ENCODE measurements at places on chromosomes 4 and X. TPM values are rescaled to one million over a fixed set of nuclear protein-coding genes. Genes with fewer than 3 reads are reported as not detected.

HAUS7 gene
- total RNA-seq, result 35.4 TPM

DNA sequence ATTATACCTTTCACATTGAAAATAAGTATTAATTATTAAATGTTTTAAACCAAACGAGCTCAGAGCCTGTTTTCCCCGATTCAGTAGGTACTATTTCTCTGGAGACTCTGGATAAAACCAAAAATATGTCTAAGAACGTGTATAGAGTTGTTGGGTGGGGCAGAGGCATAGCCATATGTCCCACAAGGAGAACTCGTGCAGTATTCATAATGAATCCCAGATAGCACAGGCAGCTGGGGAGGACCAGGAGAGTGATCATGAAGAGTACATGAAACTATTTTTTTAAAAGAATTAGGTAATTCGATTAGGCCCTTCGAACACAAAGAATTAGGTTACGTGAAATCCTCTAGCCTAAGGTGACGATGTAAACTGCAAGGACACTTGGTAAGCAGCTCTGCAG, 76.1 kb downstream of the CLDN22 start:
- DNase-seq, result no peak

CACNA1F gene
- total RNA-seq, result 1.7 TPM

DNA sequence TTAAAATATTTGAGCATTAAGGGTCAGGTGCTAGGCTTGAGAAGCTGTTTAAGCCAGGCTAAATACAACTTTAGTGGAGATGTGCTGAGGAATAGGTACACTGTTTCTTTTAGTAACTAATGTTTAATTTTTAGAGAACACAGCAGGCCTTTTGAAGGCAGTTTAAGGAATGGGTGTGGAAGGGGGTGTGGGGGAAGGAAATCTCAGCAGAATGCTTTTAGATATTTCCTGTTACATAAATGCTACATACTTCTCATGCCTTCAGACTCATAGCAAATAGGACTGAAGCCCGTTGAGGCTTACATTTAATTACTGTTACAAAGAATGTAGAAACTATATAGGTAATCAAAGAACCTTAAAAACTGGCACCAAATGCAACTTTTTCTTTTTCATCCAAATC, 66.3 kb downstream of the WWC2 start:
- no peak for DNase-seq

MAGEB1 gene
- total RNA-seq, result not detected

DNA sequence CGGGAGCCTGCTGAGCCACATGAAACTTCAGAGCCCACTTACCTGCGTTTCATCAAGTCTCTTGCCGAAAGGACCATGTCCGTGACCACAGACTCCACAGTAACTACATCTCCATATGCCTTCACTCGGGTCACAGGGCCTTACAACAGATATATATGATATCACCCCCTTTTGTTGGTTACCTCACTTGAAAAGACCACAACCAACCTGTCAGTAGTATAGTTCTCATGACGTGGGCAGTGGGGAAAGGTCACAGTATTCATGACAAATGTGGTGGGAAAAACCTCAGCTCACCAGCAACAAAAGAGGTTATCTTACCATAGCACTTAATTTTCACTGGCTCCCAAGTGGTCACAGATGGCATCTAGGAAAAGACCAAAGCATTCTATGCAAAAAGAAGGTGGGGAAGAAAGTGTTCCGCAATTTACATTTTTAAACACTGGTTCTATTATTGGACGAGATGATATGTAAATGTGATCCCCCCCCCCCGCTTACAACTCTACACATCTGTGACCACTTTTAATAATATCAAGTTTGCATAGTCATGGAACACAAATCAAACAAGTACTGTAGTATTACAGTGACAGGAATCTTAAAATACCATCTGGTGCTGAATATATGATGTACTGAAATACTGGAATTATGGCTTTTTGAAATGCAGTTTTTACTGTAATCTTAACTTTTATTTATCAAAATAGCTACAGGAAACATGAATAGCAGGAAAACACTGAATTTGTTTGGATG, 129.9 kb downstream of the TET2 start:
- no peak for DNase-seq

PRDX4 gene
- total RNA-seq, result 18.8 TPM

FBXL5 gene
- 48.7 TPM for total RNA-seq

TEX11 gene
- total RNA-seq, result not detected
